ENCODE measurements at places on chromosomes 1 and 21.

GRCh38 chr21:36508948-36509347, 29.0 kb upstream of the CLDN14 start:
- no peak for DNase-seq

DNA sequence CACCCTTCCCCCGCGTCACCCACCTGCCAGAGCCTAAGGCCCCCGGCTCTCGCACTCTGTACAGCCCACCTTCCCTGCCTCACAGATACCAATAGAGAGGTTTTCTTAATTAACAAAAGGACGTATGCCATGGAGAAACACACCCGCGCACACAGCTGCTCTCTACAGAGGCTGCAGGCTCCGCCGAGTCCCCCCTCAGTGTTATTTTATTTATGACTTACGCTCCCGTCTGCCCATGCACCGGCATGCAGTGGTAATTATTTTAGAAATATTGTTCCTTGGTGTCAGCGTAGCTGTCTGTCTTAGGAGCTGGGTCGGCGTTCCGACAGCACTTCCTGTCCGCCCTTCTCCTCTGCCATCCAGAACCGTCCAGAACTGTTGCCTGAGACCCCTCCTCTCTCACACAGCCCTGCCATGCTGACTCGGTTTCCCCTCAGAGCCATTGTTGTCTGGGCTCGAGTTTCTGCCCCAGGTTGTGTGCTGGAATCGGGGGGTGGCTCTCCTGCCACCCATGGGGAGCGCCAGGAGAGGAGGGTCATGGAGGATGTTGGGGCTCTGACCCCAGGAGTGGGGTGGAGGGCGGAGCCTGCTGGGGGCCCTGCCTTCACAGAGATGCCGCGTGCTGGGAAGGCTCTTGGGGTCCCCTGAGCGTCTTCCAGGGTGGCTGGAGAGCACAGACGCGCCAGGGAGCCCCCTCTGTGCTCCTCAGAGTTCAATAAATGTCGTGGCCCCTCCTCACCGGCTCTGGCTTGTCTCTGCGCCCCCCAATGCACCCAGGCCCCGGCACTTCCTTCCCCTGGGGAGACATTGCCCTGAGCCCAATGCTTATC, 39.6 kb upstream of the COL6A1 start:
- no peak for DNase-seq

DNA sequence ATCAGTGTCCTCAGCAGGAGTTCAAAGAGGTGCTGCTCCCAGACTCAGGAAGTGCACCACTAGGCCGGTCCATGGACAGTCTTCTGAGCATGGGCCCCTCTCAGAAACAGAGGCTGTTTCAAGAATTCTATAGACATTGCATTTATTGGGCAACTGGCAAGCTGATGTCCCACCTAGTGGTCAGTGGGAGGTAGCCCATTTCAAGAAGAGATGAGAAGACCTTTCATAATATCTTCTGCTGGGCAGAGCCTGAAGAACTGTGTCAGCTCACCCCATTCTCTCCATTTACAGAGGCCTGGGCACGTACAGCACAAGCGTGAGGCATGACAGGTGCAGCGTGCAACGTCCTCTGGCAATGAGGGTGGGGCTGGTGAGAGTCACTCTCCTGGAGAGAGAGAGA, 216.0 kb downstream of the DYRK1A start:
- peak; percentile 17 for DNase-seq

DNA sequence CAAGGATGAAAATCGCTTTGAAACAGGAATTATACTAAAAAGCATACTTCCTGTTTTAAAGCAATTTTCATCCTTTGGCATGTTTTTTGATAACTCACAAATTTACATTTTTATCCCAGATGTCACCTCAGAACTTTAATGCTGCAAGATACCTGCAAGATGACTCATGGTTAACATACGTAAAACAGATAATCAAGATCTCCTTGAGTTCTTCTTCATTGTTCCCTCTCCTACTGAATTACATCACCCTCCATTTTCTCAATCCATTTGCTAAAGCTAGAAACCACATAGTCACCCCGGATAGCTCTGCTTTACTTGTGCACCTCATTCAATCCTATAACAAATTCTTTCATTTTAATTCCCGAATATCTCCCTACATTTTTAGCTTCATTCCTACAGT, 1114.2 kb downstream of the PLA2G4A start:
- DNase-seq: no peak

DNA sequence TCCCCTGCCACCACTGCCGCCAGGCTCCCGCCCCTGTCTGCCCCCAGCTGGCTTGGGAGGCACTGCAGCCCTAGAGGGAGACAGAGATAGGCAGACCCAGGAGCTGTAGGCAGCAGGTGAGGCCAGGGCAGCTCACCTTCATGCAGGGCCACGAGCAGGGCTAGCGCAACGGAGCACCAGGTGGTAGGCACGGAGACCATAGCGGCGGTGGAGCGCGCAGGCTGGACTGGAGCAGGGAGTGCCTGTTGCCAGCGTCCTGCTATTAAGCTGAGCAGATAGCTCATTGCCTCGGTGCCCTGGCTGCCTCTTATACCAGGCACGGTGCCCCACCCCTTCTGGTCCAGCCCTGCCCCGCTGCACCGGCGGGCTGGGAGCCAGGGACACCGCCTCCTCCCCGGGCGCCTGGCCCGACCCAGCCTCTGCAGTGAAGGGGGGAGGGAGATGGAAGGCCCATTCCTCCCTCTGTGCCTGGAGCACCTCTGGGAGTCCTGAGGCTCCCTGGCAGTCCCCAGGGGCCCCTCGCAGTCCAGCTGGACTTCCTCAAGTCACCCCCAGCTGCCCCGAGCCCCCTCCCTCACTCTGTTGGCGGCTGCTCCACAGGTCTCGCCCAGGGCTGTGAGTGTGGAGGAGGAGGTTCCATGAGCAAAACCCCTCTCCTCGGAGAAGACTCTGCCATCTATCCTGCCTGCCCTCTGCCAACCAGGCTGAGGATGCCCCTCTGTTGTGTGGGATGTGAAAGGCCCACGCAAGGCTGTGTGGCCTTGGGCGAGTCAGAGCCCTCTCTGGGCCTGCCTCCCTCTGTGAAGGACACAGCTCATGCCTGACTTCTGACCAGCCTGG, at the start of gene EDN2:
TSS of gene EDN2 (minus strand) at position 282 of the 840 bp plus-strand sequence. CDS start at position 200, 82 bp downstream.
- no peak for DNase-seq

DNA sequence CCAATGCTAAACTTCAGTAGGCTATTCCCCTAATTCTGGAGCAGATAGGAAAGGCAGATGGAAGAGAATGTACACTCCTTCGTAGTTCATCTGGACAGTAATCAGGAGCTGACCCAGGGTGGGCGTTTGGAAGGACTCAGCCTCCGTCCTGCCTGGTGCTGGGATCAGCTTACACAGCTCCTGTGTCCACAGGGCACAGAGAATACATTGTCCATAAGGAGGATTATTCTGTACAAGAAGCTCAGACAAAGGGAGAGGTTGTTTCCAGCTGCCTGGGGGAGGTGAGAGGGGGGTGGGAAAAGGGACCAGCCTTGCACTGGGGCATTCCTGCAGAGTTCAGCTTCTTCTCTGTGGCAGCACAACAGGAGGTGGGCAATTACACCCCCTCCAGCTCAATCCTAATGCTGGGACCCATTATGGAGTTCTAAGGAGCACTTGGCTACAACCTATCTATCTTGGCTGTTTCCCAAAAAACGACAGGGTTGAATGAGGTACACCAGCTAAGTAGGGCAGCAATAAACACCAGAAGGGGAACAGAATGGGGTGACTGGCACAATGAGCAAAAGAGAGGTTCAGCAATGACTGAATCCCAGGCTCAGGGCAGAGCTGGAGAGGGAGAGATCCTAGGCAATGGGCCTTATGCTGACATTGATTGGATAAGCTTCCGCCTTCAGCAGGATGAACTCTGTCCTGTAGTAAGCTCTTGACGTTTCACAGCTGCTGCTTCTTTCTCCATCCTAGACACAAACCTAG, 7.4 kb downstream of the MED8 start:
- no peak for DNase-seq

DNA sequence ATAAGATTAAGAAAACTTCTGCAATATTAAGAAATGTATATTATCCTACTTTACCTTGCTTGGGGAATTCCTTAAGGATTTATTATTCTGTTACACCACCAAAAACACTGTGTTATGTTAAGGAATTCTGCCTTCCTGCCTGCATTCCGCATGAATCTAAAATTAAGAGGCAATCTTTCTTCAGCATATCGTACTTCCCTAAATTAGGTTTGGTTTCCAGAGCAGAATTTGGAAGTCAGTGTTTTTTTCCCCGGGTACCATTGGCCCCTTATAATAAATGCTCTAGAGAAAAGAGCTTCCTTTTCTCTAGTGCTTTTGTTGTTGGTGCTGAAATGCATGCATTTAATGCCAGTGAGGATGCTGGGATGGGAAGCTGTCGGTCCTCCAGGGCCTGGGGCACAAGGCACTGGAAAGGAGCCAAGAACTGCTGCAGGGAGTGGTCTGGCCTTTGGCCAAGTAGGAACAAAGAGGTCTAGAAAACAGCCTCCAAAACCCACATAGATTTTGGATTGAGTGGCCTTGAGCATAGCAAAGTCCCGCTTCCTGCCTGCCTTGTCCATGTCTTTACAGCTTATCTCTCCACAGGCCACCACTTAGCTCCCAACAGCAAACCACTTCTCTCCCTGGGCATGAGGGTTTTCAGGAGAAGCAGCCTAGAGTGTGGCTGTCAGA, 69.9 kb downstream of the RRAGC start:
- DNase-seq: no peak

GRCh38 chr1:248906753-248907661, 972 bp downstream of the PGBD2 start:
- DNase-seq: no peak

GRCh38 chr1:241079047-241079446, 278.0 kb downstream of the RGS7 start:
- DNase-seq: no peak

- DNase-seq: no peak
These were observed 13.8 kb downstream of the UQCRH start for GRCh38 chr1:46317323-46317722.

GRCh38 chr21:29195981-29196669, 65.7 kb downstream of the MAP3K7CL start:
- DNase-seq: no peak

DNA sequence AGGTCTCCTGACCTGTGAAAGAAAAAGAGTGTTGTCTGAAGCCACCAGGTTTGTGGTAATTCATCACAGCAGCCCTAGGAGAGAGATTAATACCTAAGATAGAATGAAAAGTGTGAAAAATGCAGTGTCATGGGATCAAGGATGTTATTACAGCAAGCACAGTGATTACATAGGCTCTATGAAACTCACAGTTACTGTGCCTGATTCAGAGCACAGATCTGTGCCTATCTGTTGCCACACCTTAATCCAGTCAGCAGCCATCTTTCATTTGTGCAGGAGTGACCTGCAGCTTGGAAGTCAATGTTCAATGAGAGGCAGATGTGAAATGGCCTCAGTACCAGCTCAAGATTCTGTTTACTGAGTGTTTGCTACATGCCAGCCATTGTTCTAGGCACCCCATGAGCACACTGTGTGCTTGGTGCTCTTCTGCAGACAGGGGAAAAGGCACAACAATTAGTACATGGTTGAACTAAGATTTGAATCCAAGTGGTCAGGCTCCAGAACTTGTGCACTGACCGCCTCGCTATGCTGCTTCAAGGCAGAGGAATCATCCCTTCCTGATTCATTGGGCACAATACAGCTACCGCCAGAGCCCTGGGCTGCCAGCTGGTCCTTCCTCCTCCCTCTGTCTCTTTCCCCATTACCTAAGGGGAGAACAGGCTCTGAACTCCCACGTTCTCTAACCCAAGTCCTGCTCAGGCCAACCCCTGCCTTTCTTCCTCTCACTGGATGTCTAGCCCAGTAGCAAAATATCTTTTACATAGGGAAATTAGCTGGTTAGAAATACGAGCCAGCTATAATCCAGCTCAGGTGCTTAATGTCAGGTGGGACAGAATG, 56.3 kb upstream of the NEK2 start:
- no peak for DNase-seq

DNA sequence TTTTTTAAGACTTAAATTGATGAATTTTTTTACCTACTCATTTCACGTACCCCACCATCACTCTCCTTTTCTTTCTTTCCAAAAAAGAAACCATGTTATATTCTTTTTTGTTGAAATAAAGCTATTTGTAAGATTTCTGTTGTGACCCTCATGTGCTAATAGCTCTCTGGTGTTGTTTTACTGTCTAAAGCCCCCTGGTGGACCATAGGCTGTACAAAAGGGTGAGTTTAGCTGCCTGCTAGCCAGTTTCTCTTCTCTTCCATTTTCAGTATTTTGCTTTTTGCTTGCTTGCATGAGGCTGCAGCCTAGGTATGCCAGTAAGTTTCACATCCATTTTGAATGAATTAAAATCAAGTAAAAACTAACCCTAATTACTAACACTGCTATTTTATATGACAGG, 15.6 kb upstream of the VAMP3 start:
- no peak for DNase-seq

GRCh38 chr1:65480684-65481405, 60.4 kb downstream of the LEPR start:
- DNase-seq: no peak

DNA sequence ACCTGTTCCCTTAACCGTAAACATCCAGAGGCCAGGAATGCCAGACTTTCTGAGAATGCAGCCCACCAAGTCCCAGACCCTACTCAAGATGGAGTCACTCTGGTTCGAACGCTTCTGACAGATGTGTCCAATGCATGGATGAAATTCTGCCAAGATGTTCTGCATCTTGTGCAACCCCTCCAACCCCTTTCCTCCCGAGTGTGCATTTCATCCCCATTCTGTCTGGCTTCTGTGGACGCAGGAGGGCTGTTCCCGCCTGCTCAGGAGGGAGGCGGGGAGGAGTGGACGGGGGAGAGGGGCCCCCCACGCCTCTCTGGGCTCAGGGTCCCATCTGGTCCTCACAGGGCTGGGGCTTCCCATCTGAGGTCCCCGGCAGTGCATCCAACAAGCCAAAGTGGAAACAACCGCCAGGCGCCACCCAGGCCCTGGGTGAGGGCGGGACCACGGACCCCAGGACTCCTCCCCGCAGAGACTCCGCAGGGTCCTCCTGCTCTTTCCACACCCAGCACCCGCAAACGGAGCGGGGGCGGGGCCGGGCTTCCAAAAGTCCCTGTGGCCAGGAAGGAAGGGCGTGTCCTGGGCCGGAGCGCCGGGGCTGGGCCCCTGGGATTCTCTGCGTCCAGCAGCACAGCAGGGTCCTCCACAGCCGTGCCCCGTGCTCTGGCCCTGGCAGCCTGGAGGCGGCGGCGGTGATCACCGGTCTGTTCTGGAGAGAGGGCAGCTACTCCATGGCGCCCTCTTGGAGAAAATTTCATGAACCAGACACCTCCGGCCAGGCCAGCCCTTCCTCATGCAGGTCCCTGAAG, 27.8 kb upstream of the SUMO3 start:
- no peak for DNase-seq

DNA sequence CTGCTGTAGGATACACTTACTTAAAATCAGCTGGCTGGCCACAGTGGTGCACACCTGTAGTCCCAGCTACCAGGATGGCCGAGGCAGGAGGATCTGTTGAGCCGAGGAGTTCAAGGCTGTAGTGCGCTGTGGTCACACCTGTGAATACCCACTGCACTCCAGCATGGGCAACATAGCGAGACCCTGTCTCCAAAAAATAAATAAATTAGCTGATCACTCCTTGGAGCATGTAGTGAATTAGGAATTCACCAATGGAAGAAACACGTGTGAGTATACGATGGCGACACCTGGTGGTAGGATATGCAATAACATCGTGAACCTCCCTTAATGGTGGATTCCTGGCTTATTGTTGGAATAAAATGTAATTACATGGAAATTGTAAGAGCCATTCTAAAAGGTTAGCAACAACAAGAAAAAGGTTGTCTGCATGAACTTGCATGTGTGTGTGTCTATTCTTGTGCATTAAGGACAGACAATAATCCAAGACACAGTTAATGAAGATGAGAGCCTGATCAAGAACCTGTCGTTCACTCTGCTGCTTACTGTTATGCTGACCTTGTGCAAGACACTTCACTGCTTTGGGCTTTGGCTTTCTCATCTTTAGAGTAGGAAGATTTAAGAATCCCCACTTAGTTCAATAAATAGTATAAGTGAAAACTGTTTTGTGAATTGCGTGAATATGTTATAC, 38.6 kb upstream of the COX20 start:
- peak; percentile 43 for DNase-seq

All from AG09309 (cell line).